ENCODE measurements at places on chromosomes 4 and X.

GRCh38 chrX:109928596-109929335, 74.1 kb upstream of the TMEM164 start:
- DNase-seq: no peak

GRCh38 chrX:30935985-30936384, 46.9 kb upstream of the TAB3 start:
- DNase-seq: no peak

DNA sequence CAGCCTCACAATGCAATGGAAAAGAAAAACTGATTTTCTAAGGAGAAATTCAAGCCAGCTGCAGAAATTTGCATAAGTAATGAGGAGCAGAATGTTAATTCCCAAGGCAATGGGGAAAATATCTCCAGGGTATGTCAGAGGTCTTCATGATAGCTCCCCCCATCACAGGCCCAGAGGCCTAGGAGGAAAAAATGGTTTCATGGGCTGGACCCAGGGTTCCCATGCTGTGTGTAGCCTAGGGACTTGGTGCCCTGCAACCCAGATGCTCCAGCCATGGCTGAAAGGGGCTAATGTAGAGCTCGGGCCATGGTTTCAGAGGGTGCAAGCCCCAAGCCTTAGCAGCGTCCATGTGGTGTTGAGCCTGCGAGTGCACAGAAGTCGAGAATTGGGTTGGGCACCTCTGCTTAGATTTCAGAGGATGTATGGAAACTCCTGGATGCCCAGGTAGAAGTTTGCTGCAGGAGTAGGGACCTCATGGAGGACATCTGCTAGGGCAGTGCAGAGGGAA, 53.5 kb upstream of the TEX13C start:
- DNase-seq: no peak

GRCh38 chr4:68349279-68349648, 626 bp downstream of the YTHDC1 start:
- no peak for DNase-seq

- DNase-seq: no peak
Measured at GRCh38 chr4:6560416-6561172, 14.4 kb upstream of the MAN2B2 start.

- DNase-seq: no peak
Measured at GRCh38 chr4:168707205-168707604, 210.4 kb downstream of the PALLD start.

- no peak for DNase-seq
Measured at GRCh38 chr4:155530857-155531256, 135.8 kb upstream of the GUCY1A1 start.

GRCh38 chr4:90766837-90767236, 639.6 kb downstream of the CCSER1 start:
- no peak for DNase-seq

DNA sequence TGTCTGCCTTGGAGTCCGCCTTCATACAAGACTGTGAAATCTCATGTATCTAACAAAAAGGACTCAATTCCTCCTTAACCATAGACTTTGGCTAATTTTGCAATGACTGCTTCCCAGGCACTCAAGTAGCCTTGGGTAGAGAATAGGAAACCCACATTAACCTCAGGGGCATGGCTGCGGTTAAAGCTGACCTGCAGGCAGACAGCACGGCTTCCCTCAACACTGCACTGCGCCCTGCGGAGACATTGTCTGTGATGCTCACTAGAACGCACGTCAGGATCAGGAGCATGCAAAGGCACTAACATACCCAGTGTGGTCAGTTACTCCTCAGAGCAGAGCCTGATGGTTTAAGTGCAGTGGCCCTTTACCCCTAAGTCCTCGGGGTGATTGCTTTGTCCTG, 10.3 kb upstream of the GPR143 start:
- DNase-seq: no peak

- no peak for DNase-seq
Measured at GRCh38 chr4:36133086-36133485, 111.2 kb downstream of the ARAP2 start.

DNA sequence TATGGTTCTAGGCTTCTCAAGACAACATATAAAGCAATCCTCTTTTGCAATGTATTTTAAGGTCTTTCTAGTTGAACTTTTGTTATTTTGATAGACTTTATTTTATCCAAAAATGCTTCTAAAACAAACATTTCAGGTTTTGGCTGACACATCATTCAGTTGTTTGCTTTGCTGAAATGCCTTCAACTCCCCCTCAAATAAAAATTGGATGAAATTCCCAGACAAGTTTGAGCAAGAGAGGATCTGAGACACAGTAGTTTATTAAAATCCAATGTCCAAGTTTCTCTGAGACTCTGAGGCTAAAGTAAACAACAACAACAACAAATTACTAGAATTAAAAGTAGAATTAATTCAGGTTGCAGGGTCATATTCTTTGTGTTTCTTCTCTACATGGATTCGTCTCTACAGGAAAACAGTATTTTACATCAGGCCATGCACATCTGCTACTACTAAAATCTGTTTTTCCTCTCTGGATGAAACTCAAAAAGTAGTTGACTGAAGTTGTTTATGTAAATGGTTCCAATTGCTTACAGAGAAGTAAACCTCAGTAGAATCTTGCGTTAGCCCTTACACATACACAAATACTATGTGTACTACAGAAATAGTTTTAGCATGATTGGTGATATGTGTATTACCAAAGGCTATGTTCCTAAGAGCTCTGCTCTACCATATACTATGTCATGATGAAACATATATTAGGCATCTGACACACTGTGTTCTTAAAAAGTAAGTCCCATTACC, 64.9 kb downstream of the PRSS12 start:
- no peak for DNase-seq

DNA sequence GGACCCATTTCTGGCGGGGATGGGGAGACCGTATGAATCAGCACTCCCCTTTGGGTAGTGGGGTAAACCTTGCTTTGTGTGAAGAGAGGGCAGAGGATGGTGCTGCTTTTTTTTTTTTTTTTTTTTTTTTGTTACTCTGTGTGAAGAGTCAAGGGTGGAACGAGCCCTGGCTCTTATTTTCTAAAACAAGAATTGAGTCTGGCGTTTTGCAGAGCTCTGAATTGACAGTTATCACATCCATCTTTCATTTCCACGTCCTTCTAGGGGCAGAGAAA, 1.2 kb downstream of the SLAIN2 start:
- no peak for DNase-seq

- DNase-seq: no peak
Measured at GRCh38 chr4:8537041-8537461, 43.1 kb upstream of the GPR78 start.

Measured in stimulated activated CD8-positive, alpha-beta memory T cell treated with anti-CD3 and anti-CD28 coated beads, Interleukin-15, amount 100 ng/mL, for 4 hours (primary cell).